Ovary (tissue), 10 donors: ENCODE measurements at places on chromosomes 1 and 21. TPM values are rescaled to one million over a fixed set of nuclear protein-coding genes. Genes with fewer than 3 reads are reported as not detected.

- DNase-seq: no peak
Observed at GRCh38 chr1:197200272-197200899, 53.9 kb upstream of the ASPM start.

DNASE2B gene
- total RNA-seq: not detected

DNA sequence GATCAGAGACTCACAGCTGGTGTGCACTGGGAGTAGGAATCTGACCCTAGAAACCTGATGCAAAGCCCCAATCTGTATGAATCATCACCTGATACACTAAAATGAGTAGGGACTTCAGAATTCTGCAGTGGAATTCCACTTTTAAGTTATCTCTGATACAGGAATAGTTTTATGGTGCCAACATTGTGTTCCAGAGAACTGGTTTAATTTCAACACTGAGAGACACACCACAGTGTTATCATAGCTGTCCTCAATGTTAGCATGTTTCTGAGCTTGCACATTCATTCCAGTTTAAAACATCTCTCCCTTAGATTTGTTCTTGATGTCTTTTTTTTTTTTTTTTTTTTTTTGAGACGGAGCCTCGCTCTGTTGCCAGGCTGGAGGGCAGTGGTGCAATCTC is 7.1 kb downstream of the UTS2 start:
- no peak for DNase-seq

DNA sequence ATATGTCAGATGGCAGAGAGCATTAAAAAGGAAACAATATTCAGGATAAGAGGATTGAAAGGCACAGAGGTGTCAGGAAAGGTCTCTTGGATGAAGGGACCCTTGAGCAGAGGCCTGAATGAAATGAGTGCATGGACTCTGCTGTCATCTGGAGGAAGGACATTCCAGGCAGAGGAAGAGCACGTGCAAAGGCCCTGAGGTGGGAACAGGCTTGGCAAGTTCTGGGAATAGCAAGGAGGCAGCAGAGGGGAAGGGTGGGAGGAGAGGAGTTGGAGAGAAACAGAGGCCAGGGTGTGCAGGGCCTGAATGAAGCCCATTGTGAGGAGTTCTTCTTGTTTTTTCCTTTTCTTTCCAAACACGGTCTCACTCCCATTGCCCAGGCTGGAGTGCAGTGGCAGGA is 59.0 kb upstream of the RUNX3 start:
- no peak for DNase-seq

- DNase-seq: no peak
Observed at GRCh38 chr21:32181457-32181856, 97.4 kb downstream of the MIS18A start.

ARL8A gene
- 61.7 TPM for total RNA-seq

DNA sequence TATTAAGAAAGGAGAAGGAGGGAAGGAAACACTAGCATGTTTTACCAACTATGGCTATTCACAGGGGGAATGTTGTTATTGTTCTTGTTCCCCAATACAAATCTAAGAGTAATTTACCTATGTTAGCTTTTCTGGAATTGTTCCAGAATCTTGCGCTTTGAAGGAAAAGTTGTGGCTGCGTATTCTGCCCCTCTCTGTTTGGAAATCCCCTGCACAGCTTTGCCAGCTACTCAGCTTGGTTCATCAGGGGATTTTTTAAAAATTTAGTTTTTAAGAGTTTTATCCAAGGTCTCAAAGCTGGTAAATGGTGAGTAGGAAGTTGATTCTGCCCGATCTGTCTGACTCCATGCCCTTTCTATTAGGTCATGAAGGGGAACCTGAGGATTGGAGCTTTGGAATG is 9.5 kb upstream of the IRF6 start:
- DNase-seq: no peak

DNA sequence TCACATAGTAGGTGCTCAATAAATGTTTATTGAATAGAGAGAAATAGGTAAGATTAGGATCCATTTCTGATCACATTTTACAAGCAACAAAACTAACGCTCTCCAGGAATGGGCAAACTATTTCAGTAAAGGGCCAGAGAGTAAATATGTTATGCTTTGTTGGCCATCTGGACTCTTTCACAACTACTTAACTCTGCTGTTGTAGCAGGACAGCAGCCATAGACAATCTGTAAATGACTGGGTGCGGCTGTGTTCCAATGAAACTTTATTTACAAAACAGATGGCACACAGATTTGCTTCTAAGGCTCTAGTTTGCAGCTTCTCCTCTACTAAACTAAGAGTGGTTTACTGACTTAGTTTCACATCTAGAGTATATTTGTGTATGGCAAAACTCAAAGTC is 83.0 kb upstream of the BACH1 start:
- no peak for DNase-seq

DNA sequence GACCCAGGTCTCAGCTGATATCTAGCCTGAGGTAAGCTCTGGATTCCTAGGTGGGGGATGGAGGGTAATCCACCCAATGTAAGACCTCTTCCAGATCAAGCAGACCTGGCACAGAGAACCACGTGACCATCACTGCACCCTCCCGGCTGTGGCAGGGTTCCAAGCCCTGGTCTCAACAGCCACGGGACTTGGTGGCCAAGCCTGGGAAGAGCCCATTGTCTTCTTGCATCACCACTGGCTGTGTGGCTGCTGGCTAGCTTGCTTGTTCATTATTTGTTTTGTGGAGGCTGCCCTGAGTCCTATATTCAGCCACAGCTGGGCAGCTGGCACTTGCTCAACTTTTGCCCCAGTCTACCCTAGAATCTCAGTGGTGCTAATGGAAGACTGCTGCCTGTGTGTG is 24.1 kb upstream of the NFASC start:
- DNase-seq: no peak

DNA sequence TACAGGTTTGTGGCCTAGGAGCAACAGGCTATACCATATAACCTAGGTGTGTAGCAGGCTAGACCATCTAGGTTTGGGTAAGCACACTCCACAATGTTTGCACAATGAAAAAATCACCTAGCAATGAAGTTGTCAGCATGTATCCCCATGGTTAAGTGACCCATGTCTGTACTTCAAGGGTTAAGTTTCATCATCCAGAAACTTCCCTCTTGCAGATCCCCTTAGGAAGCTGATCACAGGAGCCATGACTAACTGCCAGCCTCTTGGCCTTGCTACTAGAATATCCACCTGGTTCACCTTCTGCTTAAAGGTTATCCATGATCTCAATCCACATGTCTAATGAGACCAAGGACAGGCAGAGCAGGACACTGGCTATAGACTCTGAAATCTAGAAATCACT is 3.5 kb upstream of the UBXN10 start:
- DNase-seq: no peak

GPR52 gene
- 2.9 TPM for total RNA-seq

DNA sequence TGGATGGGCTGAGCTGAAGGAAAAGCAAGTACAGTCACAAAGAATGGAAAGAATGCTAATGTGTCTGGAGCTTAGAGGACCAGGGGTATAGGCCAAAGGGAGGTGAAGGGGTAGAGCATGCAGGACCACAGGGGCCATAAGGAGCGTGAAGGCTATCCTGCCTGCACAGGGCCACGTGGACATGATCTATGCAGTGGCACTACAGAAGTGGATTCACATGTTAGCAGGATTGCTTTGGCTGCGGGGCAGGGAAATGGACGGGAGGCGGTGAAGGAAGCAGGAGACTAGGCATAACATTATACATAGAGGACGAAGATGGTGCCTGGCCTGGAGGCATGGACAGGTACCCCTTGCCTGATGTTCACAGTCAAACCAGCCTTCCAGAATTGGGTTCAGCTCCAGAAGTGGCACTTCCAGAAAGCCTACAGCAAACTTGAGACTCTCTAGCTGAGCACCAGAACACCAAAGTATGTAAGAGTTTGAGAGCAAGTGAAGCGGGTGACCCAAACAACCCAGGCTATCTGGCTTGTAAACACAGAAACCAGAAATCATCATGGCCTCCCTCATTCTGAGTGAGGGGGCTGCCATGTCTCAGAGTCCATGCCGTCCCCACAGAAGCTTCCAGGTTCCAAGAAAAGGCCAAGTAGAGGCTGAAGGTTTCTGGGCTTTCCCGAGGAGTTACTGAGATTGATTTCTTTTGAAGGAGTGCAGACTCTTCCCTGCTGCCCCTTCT is 135.5 kb upstream of the JUN start:
- no peak for DNase-seq

CHRM3 gene
- 12.6 TPM for total RNA-seq

DNA sequence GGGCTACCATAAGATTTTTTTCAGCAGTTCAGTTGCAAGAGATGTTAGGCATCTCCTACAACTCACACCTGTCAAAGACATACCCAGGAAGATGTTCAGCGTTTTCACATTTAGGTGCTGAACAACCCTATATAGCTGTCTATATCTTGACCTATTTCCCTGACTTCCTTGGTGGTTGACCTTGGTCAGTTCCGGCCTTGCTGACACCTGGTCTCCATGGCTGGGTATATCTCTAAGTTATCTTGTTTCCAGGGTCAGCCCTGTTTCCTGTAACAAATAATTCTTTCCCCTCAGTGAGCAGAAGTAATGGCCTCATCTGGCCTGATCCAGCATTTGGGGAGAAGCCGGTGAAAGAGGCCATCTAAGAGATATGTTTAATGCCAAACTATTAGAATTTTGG is 2.4 kb upstream of the BTG2 start:
- DNase-seq: no peak

TMEM52 gene
- total RNA-seq: 3.3 TPM

- DNase-seq: no peak
Observed at GRCh38 chr1:10634428-10635084, 159.8 kb downstream of the PEX14 start.

DNA sequence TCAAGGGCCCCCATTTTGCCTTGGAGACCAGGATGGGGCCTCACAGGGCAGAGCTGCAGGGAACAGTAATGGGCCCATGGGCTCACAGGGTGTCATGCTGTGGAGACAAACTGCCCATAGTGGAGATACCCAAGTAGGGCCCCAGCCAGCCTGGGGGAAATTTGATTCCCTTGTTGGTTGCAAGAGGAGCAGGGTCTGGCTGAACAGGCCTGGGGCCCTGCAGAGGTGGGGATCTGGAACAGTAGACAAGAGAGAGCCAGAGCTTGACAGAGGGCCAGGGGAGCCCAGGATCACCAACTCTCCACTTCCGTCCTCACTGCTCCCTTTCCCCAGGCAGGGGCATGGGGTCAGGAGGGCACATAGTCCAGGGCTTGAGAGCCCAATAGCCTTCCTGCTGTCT is 8.7 kb downstream of the S100B start:
- DNase-seq: no peak

GRCh38 chr1:7827126-7827955 is 25.5 kb downstream of the UTS2 start:
- DNase-seq: no peak

DNA sequence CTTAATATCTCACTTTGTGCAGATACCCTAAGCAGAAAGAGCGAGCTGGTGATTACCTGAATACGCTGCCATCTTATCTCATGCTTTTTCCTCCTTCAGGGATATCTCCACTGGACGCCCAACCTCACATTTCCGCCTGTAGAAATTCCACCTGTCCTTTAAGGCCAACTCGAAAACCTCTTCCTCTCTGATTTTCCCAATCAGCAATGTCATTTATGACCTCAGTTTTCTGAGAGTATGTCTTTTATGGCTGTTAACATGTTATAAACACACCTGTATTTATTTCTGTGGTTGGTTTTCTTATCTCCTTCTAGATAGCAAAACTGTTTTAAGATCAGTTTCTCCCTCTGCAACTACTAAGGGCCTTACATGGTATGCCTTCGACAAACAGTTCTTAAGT is 41.1 kb downstream of the CD34 start:
- no peak for DNase-seq

DNA sequence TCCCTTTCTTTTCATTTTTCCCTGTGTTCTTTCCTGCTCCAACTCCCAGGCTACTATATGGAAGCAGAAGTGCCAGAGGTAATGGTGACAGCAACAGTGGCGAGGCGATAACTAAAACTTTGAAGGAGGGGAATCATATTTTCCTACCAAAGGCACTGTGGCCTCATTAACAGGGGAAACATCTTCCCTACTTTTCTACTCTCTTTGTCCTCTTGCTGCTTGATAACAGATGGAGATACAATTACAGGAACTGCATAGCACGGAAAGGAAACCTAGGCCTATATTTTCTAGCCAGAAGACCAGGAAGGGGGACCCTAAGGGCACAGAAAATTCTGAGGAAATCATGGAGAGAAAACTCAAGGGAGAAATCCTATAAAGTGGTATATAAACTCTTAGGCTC is 42.3 kb downstream of the SASS6 start:
- no peak for DNase-seq

C1orf116 gene
- not detected for total RNA-seq

DNA sequence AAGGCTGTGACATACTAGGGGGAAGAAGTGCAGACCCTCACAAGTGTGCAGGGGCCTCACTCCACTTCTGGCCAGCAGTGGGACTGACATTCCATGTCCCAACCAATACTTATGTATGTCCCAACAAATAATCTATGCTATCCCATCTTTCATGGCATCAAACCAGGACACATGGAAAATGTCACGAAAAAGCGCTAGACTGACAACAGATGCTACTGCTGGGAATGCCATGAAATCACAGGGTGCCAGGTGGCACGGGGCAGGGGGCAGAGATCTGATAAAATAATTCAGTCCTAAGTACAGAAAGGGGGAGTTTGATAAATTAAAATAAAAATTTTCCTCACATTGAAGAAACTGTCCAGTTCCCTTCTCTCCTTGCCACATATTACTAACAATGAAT is 27.6 kb upstream of the BCAS2 start:
- DNase-seq: no peak

GRCh38 chr1:37605061-37605650 is 9.4 kb upstream of the GNL2 start:
- no peak for DNase-seq
